Stimulated activated CD4-positive, alpha-beta T cell treated with anti-CD3 and anti-CD28 coated beads, Interleukin-1b, Interleukin-23, amount 100 ng/mL, for 1 hour (primary cell): ENCODE measurements at places on chromosomes 2 and 18.

DNA sequence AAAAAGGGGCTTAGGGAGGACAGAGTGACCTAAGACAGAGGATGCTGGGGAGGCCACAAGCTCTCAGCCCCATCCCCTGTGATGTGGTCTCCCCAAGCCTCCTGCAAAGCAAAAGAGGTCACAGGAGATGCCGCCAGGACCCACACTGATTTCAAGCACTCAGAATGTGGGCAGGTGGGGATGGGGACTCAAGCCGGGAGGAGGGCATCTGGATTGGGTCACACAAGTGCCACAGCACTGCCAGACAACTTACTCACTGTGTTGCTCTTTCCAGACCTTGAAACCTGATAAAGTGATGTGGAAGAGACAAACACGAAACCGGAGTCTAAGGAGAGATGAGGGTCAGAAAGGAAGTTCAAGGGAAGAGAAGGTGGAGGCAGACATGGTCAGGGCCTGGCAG lies 95.7 kb downstream of the TTC32 start:
- no peak for DNase-seq

DNA sequence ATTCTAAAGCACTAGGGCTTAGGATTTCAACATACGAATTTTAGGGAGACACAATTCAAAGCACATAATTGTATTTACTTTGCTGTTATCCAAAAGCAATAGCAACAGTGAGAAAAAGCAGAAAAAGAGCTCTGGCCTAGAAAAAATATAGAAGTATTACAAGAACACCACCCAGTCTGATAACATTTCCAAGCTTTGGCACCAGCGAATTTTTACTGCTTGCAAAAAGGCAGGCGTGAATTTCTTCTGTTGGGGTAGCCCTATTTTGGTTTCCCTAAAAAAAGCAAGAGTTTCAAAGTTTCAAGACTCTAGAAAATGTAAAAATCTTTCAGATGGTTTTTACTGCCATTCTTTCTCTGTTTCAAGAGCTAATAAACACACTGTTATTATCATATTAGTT lies 292.7 kb downstream of the DPP10 start:
- DNase-seq: no peak

DNA sequence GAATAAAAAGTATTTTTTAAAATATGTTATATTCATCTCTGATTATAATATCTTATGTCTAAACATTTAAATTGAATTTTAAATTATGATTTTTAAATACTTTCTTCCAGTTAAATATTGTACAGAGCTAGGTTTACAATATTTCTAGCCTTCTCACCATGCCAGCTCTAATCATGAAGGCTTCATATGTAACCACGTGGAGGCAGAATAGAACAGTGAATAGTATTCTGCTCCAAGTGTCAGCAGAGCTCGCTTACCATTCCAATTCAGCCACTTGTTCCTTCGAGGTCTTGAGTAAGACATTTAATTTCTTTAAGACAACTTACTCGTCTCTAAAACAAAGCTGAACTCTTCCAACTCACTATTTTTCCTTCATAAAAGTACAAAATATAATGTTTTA lies 871.8 kb downstream of the SUCLG1 start:
- DNase-seq: no peak

- no peak for DNase-seq
Observed at GRCh38 chr2:65232636-65233035, 5.0 kb downstream of the ACTR2 start.

- DNase-seq: no peak
Observed at GRCh38 chr2:43480874-43481273, 115.0 kb downstream of the THADA start.

DNA sequence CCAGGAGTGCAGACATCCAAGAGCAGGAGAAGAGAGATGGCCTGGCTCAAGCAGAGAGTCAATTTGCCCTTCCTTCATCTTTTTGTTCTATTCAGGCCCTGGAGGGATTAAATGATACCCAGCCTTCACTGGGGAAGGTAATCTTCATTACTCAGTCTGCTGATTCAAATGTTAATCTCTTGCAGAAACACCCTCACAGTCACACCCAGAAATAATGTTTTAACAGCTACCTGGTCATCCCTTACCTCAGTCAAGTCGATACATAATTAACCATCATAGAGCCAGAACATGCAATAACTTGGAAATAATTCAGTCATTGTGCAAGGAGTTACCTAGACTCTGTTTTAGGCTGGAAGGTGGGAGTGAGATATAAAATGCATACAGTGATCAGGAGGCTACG lies 163.7 kb upstream of the TNP1 start:
- no peak for DNase-seq

DNA sequence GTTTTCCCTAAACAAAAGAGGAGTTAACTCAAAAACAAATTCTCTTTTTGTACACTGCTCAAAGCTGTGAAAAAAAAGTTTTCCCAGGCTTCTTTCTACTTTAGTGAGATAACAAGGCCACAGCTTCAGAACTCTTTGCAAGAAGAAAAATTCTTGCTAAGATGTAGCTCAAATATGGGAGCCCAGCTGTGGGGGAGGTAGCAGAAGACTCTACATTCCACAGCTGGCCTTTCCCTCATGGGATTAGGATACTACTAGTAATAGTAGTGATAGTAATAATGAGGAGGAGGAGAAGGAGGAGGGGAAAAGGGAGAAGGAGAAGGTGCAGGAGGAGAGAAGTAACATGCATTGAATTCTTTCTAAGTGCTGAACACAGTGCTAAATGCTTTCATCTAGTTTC lies 19.2 kb upstream of the CERS6 start:
- no peak for DNase-seq

DNA sequence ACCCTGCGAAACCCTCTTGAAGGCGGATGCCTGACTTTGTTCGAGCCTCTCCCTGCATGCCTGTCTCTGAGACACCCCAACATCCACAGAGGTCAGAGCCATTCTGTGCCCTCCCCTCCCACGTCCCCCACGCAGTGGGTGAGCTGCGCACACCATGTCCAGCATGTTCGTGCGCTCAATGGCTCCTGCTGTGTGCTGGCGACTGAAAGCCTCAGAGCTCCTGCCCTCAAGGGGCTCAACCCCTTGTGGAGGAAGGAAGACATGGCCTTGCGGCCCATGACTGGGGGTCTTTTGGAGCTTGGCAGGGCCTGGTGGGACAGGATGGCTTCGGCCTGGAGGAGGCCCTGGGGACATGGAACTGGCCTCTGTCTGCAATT lies 45.7 kb downstream of the ANKMY1 start:
- no peak for DNase-seq
